Activated T-cell treated with anti-CD3 and anti-CD28 coated beads, Interleukin-2, amount 50 U/mL, for 72 hours (primary cell): ENCODE measurements at places on chromosomes 5 and 9.

GRCh38 chr5:32329395-32329834 lies 16.7 kb upstream of the MTMR12 start:
- peak; percentile 56 for DNase-seq

GRCh38 chr9:99712214-99712613 lies 109.5 kb upstream of the NR4A3 start:
- no peak for DNase-seq

DNA sequence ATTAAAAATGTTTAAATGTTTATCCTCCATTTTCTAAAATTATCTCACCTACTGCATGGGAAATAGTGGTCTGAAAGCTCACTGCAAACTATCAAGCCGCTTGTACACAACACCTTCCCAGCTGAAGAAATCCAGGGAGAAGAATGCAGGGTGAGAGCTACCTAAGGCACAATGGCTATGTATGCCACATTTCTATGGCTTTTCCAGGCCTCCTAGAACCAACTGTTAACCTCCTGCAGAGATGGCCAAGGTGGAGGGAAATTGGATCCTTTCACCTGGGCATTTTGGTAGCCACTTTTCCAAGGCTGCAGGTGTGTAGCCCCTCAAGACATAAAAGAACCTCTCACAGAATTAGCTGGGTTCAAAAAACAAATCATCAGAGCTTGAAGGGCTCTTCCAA lies 286.4 kb downstream of the EBF1 start:
- DNase-seq, result no peak

GRCh38 chr5:77145666-77146065 lies 58.6 kb upstream of the ZBED3 start:
- DNase-seq, result no peak

GRCh38 chr9:133239533-133240090 lies 30.6 kb upstream of the OBP2B start:
- DNase-seq, result no peak

- DNase-seq, result no peak
These were observed 6.8 kb upstream of the CCL21 start for GRCh38 chr9:34716711-34717110.

GRCh38 chr9:123640792-123641222 lies 284.8 kb downstream of the CRB2 start:
- DNase-seq, result peak; percentile 59

DNA sequence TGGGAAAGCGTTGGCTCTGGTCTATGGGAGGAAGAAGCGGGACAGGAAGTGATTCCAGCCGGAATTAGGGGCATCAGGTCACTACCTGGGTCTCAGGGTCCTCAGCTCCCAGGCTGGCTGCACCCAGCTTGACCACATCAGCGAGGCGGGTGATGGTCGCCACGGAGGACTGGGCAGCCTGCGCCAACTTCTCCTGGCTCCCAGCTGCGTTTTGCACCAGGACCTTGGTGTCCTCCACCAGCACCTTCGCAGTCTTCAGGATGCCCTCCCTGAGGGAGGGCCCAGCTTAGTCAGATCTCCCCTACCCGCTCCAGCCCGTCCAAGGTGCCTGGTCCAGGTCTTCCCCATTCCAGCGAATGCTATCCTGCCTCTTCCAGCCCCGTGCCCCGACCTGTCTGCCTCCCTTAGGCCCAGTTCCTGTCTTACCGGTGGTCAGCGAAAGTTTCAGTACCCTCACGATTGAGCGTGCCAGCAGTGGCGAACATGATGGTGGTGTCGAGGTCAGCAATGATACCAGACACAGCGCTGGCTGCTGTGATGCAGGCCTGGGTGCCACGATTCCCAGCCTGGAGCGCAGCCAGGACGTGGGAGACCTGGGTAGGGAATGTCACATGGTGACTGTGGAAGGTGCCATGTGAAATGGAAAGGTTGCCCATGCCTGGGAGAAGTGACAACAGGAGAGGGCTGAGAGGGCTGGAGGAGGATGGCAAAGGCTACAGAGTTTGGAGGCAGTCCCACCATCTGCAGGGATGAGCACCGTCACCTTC lies 14.4 kb upstream of the TPM2 start:
- no peak for DNase-seq

DNA sequence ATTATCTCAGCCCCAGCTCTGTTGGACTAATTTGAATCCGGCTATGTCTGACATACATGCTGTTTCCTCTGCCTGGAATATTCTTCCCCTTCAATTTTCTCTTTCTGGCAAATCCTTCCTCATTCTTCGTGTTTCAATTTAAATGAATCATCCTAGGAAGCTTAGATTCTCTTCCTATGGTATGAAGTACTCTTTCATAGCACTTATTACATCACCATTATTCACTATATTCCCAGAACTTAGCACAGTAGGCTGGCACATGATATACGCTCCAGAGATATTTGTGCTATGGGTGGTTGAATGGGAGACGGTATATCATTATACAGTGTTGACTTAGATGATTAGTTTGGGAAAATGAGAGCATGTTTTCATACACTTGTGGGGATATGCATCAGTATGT lies 91.0 kb upstream of the JAK2 start:
- DNase-seq, result no peak

- no peak for DNase-seq
These were observed 84.6 kb downstream of the CEMIP2 start for GRCh38 chr9:71683598-71684235.

DNA sequence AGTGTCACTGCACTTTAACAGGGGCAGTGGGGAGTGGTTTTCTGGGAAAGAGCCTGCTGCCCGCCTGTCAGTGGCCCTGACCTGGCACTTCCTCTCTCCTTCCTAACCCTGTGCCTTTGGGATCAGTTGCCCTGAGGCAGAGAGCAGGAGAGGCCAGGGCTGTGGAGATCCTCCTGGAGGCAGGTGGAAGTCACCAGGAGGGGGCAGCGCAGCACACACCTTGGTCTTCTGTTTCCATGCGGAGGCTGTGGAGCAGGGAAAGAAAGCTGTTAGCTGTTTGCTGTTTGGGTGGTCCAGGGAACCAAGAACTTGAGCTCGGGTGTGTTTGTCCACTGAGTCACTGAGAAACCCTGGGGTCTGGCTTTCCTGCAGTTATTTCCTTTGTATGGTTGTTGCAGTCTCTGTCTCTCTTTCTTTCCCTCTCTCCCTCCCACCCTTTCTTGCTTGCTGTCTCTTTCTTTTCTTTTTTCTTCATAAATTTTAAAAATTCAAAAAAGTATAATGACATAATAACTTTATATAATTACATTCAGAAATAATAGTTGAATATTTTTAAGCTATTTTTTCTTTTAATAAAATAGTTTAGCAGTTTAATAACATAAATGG lies 28.1 kb downstream of the NTRK2 start:
- DNase-seq, result peak; percentile 51

DNA sequence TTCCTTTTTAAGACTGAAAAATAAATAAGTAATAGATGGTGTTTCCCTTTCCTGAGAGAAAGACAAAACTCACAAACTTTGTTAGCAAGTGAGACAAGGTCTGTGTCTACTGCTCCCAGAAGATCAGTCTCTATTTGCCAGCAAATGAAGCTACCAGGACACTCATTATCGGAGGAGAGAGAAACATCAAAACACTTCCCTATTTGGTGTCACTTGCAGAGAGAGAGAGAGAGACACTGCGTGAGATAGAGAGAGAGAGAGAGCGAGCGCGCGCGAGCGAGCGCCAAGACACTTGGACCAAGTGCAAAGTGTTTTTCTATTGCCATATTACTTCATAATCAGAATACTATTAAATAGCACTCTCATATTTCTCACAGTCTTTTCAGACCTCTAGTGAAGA lies 142.7 kb downstream of the KCNN2 start:
- no peak for DNase-seq

- DNase-seq, result no peak
These were observed 19.2 kb upstream of the FGFR4 start for GRCh38 chr5:177067503-177067902.

- DNase-seq, result no peak
These were observed 250.2 kb downstream of the PDZD2 start for GRCh38 chr5:31889001-31889561.

- no peak for DNase-seq
These were observed 44.8 kb downstream of the ABCA1 start for GRCh38 chr9:104883169-104883568.

DNA sequence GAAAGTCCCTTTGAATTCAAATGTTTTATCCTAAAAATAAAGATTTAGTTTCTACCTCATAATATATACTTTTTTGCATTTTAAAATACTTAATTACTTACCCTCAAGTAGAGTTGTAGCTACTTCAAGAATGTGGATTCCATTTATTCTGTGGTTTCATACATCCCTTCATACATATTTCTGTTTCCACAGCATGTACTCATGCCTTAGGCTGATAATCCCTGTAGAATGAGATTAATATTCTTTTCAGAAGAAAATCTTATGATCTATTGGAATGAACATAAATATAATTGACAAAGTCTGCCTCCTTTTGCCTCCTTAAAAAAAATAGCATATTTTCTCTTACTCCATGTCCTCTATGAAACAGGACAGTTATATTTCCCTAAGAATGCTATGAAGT lies 465.7 kb downstream of the DTWD2 start:
- no peak for DNase-seq

DNA sequence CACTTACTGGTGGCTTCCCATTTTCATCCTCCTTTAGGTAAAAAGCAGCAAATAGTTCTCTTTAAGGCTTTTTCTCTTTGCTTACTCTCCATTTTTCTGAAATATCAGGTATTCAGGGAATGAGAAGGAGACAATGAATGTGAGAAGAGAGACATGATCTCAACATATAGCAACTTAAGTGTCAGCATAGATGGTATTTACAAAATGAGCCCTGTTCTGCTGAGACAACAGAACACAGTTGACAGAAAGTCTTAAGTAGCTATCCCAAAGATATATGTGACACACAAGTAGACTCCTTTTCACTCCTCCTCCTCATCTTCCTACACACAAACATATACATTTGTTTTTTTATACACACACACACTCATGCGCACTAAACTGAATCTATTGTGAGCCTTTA lies 649.3 kb upstream of the WWC1 start:
- DNase-seq, result no peak

GRCh38 chr5:893711-894110 lies 1.0 kb downstream of the TRIP13 start:
- no peak for DNase-seq

GRCh38 chr9:73157811-73158210 lies 6.1 kb downstream of the ANXA1 start:
- DNase-seq, result no peak

GRCh38 chr5:167180906-167181305 lies 1110.5 kb upstream of the WWC1 start:
- DNase-seq, result no peak

DNA sequence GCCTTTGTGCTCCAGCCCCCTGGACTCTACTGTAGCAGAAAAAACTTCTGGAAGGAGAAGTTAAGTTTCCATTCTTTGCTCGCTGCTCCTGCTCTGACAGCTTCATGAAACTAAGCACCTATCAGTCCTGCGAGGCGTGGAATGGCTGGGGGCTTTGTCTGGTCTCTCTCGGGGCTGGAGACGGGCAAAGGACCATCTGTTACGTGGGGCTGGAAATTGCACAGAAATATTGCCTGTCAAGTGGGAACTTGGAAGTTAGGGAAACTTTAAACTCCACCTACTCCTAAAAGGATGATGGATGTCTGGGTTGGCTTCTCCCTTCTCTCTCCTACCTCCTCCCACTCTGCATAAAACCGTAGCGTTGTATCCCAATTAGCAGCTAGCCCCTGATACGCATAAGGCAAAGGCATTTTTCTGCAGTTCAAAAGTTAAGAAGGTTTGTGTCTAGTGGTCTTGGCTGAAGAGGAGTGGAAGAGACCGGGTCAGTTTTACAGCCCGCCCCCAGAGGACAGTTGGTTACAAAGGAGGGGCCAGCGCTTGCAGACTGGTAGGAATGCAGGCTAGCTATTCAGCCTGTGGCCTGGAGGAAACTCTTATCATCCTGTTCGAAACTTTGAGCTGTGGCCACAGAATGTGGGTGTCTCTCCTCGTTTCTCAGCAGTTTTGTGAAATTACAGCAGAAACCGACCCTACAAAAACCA lies 1.3 kb downstream of the FBXL7 start:
- DNase-seq, result no peak

DNA sequence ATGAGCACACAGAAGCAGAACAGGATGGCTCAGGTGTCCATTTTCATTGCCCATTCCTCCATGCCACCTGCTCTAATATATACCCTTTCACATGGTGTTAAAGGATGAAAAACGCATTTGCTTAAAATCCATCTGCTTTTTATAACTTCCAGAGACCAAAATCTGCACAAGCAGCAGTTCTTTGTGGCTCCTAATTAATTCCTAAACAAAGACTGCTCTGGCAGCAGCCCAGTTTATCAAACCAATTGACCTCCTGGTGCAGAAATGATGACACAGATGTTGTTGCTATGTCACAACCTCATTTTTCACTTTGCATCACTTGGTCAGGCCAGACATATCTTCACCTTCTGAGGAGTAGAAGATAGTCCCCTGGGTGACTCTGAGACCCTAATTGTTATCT lies 141.2 kb downstream of the ASTN2 start:
- DNase-seq, result no peak

DNA sequence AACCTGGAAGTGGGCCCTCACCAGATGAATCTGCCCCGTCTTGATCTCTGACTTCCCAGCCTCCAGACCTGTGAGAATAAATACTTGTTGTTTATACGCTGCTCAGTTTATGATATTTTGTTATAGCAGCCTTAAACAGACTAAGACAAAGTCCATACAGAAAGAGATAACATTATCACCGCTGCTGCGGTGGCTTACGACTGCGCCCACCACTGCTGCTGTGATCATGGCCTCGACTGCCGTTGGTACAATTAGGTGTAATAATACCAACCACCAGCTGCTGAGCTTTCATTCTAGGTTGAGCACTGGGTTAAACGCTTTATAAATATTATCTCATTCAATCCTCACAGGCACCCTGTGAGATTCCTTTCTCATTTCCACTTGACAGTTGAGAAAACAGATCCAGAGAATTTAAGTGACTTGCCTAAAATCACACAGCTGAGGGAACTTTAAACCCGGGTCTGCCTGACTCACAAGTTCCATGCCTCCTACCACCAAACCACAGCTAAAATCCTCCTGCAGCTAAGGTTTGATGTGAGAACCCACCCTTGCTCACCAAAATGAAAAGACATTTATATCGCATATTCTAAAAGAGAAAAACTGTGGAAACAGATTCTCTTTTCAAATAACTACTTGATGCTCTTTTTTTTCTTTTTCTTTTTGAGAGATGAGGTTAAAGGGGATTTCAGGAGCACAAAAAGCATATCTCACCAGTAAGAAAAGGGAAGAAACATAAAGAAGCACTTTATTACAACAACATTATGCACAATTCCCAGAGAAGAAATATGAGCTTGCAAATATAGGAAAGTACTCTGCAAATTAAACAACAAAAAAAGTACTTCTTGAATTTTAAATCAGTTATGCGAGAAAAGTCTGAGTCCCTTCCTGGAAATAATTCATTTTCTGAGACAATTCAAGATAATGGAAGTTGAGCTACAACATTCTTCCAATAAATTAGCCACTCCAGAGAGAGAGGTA lies 23.9 kb downstream of the GOLM1 start:
- DNase-seq, result peak; percentile 15
